Hematopoietic multipotent progenitor cell (in vitro differentiated cells): ENCODE measurements at places on chromosomes 6 and 20.

DNA sequence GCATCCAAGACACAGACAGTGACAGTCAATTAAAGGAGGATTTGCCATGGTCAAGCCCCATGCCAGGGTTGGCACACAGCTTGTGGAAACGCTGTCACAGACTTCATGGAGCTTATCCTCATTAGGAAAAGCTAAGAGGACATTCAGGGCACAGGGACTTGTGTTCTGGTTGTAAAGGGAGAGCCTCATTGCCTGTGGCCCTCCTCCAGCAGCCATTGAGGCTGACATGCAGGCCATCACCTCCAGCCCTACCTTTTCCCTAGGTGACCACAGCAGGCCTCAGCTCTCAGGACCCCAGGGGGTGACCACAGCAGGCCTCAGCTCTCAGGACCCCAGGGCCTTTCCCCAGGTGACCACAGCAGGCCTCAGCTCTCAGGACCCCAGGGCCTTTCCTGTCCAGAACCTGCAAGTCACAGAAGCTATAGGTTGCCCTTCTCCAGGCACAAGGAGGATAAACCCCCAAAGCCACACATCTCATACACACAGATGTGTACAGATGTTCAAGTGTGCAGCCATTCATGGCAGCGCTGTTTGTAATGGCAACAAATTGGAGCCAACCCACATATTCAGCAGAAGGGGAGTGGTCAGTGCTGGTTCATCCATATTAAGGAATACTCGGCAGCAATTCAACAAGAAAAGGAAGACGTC lies 26.1 kb downstream of the DUSP22 start:
- DNase-seq, result no peak

DNA sequence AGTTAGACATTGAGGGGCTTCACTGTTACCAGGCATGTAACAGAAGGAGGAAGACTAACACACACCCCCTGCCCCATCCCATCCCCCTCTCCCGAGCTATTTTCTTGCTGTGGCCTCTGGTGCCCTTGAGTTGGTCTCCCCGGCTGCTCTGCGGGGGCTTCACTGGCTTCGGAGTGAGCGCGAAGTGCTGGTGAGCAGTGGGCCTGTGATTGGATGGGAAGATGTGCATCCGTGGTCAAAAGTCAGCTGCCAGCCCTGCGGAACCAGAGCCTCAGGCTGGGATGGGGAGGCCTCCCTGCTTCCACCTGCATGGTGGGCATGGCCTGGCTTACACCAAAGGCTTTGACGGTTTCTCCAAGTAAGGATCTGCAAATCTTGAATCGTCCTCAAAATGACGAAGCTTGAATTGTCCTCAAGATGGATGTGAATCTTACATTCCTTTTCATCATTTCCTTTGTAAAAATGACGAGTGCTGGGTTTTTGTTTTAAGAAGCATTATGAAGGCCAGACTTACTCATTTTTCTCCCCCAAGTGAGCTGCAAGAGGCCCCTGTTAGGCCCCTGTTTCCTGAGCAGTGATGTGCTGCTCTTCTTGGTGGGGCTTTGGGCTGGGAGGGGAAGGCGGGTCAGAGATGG lies 23.7 kb downstream of the SPATA2 start:
- DNase-seq, result no peak

GRCh38 chr20:18754030-18754652 lies 59.4 kb upstream of the SCP2D1 start:
- DNase-seq, result no peak

- DNase-seq, result no peak
Observed at GRCh38 chr6:165944002-165944466, 223.6 kb downstream of the TBXT start.
